Stimulated activated CD8-positive, alpha-beta memory T cell treated with anti-CD3 and anti-CD28 coated beads, Interleukin-7, amount 100 ng/mL, for 1 hour (primary cell): ENCODE measurements at places on chromosomes 5 and 9.

DNA sequence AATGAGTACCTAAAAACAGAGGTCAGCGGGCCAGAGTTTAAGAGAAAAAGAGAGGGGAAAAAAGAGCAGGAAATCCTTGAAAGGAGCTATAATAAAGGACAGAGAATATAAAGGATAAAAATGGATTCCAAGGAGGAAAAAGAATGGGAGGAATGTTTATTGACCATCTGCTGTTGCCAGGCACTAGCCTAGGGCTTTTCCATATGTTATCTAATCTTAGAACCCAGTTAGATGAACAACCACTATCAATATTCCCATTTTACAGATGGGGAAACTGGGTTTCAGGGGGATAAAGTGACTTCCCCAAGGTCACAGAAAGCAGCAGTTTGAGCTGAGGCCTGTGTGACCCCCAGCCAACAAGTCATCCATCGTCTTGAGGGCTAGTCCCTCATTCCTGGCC lies 232.5 kb downstream of the NR3C1 start:
- no peak for DNase-seq

DNA sequence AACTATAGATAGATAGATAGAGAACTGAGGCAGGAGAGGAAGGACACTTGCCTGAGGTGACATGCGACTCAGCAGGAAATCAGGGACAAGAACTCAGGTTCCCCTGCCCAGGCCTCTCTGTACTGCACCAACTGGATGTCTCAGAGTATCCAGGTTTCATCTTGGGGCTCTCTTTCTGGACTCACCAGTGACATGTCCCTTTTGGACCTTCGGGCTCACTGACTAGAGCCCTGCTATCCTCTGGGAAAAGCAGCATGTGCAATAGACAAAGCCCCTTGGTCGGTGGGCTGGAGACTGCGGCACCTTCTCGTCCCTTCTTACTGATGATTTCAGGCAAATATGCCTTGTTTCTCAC lies 104.5 kb downstream of the RGS3 start:
- no peak for DNase-seq

DNA sequence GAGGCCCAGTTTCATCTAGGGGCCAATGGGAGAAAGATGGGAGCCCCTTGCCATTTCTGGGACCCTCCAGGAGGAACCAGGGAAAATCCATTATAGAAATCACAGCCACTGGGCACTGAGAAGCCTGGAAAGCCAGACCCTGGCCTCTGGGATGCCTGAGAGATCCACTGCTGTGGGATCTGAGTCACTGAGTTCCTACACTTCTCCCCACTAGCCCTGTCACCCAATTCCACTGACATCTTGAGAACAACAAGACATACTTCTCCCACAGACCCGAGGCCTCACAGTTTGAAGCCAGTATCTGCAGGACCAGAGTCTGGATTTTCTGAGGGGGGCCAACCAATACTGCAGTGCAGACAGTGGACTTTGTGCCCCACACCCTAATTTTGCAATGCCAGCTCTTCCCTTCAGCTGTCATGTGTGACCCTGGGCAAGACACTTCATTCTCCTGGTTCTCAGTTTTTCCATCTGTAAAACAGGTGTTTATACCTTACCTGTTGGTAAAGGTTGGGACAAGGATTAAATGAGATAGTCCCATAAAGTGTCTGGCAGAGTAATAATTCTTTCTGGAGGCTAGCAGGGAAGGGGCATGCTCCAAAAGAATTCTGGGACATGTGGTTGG lies 46.5 kb downstream of the CXXC5 start:
- no peak for DNase-seq

DNA sequence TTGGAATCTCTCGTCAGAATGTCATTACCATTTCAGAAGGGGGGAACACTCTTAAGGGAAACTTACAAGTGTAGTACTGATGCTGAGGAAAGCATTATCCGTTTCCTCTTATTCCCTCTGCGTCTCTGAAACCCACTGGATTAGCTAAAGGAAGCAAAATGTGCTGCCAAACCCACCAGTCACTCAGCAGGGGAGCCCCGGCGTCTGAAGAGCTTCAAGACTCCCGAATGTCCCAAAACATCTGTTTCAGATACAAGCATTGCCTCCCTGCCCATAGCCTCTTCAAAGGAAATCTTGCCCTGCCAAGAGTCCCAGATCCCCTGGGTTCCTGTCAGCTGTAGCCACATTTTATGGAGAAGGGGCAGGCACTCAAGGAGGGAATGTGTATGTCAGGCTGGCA lies 1.0 kb upstream of the HCN1 start:
- no peak for DNase-seq

DNA sequence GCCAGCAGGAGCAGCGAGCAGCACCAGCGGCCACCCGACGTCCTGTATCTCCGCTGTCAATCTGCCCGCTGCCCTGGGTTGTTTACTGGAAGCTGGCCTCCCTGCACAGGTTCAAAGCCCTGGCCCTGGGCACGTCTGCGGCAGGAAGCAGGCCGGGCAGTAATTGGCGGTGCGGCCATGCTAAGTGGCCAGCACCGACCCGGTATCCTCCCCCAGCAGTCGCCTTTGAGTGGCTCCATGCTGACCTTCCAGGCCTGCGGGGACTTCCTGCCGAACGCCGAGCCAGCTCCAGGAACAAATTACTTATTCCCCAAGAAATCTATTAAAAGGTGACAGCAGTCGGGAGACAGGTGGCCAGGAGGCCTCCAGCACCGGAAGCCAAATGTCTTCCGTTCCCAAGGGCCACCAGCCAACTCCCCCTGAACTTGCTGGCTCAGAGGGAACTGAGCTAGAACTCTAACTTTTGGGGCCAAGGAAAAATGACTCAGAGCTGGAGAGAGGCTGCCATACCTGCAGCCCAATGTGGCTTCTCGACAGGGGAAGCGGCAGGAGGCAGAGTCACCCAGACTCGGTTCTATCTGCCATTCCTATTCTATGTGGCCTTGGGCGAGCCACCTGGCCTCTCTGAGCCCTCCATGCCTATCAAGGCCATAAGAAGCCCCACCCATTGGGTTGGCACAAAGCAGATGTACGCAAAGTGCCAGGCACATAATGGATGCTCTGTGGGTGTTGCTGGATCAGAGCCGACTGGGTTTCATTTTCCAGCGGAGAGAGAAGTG lies 13.7 kb upstream of the PSMB7 start:
- DNase-seq = no peak

- no peak for DNase-seq
Observed at GRCh38 chr9:1456301-1457024, 406.3 kb downstream of the DMRT2 start.

GRCh38 chr5:134026521-134027287 lies 21.9 kb upstream of the VDAC1 start:
- no peak for DNase-seq

- DNase-seq = no peak
Observed at GRCh38 chr5:122985006-122985700, 51.4 kb downstream of the PPIC start.

DNA sequence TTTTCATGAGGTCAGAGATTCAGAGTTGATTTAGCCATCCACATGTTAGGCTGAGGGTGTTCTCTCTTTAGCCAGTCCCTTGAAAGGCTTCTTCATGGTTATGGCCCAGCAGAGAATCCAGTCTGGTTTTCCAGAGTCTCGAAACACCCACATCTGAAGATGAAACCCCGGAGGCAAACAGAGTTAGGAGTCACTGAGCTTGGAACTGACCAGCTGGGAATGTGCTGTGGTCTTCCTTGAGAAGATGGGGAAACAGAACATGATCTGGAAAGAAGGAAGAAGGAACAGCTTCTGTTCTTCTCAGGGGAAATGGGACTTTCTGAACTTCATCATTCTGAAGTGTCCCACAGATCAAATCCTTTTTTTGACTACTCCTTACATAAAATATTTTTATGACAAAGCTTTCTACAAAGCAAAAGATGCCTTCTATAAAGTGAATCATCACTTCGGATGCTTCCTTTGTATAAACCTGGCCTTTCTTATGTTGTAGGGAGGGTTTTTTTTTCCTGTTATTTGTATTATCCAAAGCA lies 45.4 kb downstream of the ZNF618 start:
- DNase-seq = no peak

DNA sequence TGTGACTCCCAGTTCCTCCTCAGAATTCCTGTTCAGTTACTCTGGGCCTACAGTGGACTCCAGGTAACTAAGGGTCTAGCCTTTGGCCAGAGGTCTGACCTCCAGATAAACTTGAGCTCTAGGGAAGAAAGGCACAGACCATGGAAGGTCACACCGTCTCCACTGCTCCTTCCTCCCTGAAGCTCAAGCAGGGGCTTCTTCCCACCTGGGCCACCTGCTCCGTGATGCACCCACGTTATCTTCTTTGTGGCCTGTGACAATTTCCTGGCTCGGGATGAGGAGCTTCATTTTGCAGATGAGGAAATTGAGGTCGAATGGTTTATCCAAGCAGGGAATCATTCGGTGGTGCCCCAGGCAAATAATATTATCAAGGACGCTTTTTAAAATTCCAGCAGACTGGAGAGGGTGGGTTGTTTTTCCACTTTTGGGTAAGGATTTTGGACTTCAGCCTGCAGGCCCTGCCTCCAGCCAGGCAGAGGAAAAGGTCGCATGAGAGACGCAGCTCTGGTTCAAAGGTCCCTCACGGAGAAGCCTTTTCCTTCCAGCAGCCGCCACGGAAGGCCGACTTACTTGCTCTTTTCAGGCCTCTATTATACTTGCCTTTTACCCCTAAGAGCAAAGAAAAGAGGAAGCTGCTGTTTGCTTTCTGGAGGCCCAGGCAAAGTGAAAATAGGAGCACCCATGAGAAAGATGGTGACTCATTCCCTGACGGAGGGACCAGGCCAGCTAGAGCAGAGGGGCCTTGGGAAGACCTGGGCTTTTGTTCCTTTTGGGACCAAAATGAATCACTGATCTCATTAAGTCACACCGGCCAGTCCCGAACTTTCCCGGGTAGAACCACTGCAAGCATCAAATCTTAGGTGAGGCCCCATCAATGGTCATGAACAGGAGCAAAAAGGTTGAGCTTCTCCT lies 22.8 kb upstream of the DUSP1 start:
- DNase-seq = no peak
